ENCODE measurements at places on chromosomes 6 and 20. TPM values are rescaled to one million over a fixed set of nuclear protein-coding genes. Genes with fewer than 3 reads are reported as not detected.
A peak's percentile ranks its signal among the peaks of the same experiment; 100 is the strongest.

Gene FAM83C
- total RNA-seq: not detected

Gene BTN1A1
- total RNA-seq: not detected

Gene OR2H1
- total RNA-seq: not detected

Gene KIF13A
- 52.2 TPM for total RNA-seq

Gene LTB
- 0.63 TPM for total RNA-seq

Gene MROH8
- 3.3 TPM for total RNA-seq

Gene LY6G5C
- total RNA-seq: 2.6 TPM

GRCh38 chr6:16286151-16286522, 47.8 kb downstream of the GMPR start:
- DNase-seq: no peak

DNA sequence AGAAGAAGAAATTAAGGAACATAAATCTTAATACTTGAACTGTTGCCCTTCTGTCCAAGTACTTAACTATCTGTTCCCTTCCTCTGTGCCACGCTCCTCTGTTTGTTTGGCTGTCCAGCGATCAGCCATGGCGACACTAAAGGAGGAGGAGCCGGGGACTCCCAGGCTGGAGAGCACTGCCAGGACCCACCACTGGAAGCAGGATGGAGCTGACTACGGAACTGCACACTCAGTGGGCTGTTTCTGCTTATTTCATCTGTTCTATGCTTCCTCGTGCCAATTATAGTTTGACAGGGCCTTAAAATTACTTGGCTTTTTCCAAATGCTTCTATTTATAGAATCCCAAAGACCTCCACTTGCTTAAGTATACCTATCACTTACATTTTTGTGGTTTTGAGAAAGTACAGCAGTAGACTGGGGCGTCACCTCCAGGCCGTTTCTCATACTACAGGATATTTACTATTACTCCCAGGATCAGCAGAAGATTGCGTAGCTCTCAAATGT, 17.1 kb downstream of the IRF4 start:
- peak; percentile 30 for DNase-seq

DNA sequence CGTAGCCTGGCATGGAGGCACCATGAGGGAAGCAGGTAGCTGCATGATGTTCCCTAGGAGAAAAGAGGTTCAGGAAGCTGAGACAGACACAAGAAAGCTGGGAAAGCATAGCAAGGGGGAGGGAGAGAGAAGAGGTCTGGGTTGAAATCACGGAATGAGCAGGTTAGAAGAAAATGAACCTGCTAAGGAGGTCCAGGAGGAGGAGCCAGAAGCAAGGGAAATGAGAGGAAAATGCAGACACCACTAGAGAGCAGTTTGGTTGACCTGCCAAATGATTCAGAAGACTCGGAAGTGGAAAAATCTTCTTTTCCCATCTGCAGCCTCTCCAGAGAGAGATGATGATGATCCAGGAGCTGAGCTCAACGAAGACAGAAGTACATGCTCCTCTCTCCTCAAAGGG, 70.9 kb downstream of the VIP start:
- no peak for DNase-seq

DNA sequence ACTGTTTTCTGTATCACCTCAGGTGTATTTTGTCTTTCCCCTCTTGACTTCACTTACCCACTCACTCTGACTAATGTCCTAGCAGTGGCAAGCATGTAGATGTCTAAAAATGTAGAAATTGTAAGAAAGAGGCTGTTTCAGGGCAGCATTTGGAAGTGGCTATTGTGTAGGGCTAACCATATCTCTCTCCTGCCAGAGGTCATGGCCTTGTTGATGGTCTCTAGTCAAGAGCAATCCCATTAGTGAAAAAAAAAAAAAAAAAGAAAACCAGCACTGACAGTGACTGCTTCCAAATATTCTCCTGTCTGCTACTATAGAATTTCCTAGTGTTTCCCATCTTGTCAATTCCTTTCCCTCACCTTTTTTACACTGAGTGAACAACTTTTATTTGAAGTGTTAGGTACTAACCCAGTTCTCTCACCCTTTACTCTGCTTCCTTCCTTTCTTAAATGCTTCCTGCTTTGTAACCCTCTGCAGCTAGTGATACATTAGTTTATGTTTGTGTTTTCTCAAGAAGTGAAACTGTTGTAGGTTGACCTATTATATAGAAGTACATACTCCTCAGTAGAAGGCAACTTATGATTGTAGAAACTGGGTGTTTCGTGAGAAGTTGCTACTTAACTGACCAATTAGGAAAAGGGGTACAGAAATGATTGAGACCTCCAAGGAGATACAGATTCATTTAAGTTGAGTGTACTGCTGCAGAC, 174.1 kb upstream of the PTPRK start:
- no peak for DNase-seq

- no peak for DNase-seq
Measured at GRCh38 chr20:6632187-6632586, 135.3 kb upstream of the BMP2 start.

GRCh38 chr20:58522666-58523065, 7.5 kb upstream of the APCDD1L start:
- no peak for DNase-seq

- no peak for DNase-seq
Measured at GRCh38 chr6:131976545-131977061, 25.4 kb upstream of the CCN2 start.

DNA sequence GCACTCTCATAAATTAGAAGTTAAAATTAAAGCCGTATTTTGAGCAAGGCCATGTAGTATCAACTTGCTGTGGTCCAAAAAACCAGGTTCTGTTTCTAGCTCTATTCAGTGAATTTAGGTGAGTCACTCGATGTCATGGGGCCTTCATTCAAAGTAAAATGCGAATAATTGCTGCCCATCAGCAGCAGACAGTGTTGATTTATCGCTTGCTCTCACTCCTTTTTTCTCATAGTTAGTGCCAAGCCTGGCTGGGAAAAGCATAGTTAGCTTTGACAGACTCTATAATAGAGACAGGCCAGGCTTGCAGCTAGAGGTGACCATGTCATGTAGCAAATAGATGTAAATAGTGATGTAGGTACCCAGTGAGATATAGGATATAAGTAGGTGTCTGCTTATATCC, 136.0 kb downstream of the EDN1 start:
- no peak for DNase-seq

GRCh38 chr6:98241630-98242029, 592.7 kb upstream of the POU3F2 start:
- DNase-seq: no peak
